CD4-positive, alpha-beta T cell treated with Interleukin-15 for 1 hour (primary cell): ENCODE measurements at places on chromosomes 2 and 18.

GRCh38 chr2:106272216-106272807 lies 78.2 kb upstream of the UXS1 start:
- no peak for DNase-seq

GRCh38 chr2:63876311-63876710 lies 34.6 kb downstream of the UGP2 start:
- DNase-seq, result no peak

GRCh38 chr2:215460682-215461382 lies 25.0 kb upstream of the FN1 start:
- DNase-seq, result no peak

GRCh38 chr2:235333076-235333475 lies 160.8 kb upstream of the AGAP1 start:
- DNase-seq, result no peak

DNA sequence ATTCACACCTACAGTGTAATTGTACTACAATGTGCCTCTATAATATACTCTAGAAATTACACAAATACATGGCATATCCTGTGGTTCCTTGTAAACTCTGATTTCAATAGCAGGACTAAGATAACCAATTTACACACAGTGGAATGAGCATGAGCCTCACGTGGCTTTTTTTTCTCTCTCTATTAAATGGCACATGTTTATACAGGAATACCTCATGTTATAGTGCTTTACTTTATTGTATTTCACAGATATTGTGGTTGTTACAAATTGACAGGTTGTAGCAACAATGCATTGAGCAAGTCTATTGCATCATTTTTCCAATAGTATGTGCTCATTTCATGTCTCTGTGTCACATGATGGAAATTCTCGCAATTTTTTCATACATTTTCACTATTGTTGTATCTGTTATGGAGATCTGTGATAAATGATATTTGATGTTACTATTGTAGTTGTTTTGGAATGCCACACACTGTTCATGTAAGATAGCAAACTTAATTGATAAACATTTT lies 260.0 kb downstream of the FSIP2 start:
- DNase-seq, result no peak

- no peak for DNase-seq
These were observed 134.9 kb downstream of the ZBTB7C start for GRCh38 chr18:48274301-48274700.
